Chondrocyte (in vitro differentiated cells): ENCODE measurements at places on chromosomes 7 and 10.

GRCh38 chr10:94358480-94358879 is 4.3 kb downstream of the NOC3L start:
- H3K36me3 ChIP-seq: peaks cover 12% of the 10 kb centered on the region
- peaks cover 44% of the 10 kb centered on the region for H3K4me1 ChIP-seq
- peak overlapping the region; percentile 75 for H3K27ac ChIP-seq

DNA sequence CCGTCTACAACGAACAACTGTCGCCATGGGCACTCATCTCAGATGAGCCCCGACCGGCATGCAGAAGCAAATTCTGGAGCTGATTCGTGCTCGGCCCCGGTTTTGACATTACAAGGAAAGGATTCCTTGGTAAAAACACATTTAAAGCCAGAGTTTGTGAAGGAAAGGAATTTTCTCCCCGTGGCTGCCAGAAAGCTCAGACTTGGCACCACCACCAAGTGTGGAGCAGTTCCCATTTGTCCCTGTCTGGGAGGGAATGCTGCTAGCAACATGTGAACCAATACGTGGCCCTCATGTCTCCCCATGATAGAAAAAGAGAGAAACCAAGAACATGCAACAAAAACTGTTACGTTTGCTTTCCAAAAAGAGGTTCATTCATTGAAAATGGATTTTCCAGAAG is 55.2 kb upstream of the DDC start:
- no peak overlapping the region for H3K4me3 ChIP-seq
- H3K4me1 ChIP-seq: peaks cover 13% of the 10 kb centered on the region
- DNase-seq: no peak
- peaks cover 25% of the 10 kb centered on the region for H3K36me3 ChIP-seq
- H3K27ac ChIP-seq: no peak overlapping the region

DNA sequence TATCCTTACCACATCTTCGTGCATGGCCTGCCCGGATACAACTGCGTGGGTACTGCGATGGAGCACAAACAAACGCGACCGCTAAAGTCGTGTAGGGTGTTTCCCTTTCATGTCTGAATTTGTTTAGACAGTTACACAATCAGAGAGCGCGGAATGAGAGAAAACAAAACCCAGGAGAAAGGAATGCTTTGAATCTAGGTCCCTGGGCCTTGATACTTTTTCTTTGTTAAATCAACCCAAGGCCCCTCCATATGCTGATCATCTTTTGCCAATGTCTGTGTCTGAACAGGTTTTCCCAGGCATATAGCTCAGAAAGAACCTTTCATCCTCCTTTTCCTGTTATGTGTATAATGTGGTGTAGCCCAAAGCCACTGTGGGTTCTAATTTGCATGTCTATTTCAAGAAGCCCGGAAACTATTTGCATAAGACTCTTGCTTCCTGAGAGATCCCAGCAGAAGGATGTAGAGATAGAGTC is 145.8 kb downstream of the FRMD4A start:
- no peak for DNase-seq
- no peaks in the 10 kb centered on the region for H3K27me3 ChIP-seq
- H3K36me3 ChIP-seq: no peaks in the 10 kb centered on the region
- H3K27ac ChIP-seq: peak overlapping the region; percentile 22

GRCh38 chr10:37855636-37856035 is 1.8 kb downstream of the ZNF248 start:
- peaks cover 22% of the 10 kb centered on the region for H3K4me1 ChIP-seq
- peak overlapping the region; percentile 23 for H3K4me3 ChIP-seq
- peak overlapping the region; percentile 18 for H3K27ac ChIP-seq
- peaks cover 2% of the 10 kb centered on the region for H3K36me3 ChIP-seq
- no peak for DNase-seq
- H3K27me3 ChIP-seq: no peaks in the 10 kb centered on the region
